Activated T-cell treated with anti-CD3 and anti-CD28 coated beads, Interleukin-2, amount 50 U/mL, for 48 hours (primary cell): ENCODE measurements at places on chromosomes 3 and 15.

DNA sequence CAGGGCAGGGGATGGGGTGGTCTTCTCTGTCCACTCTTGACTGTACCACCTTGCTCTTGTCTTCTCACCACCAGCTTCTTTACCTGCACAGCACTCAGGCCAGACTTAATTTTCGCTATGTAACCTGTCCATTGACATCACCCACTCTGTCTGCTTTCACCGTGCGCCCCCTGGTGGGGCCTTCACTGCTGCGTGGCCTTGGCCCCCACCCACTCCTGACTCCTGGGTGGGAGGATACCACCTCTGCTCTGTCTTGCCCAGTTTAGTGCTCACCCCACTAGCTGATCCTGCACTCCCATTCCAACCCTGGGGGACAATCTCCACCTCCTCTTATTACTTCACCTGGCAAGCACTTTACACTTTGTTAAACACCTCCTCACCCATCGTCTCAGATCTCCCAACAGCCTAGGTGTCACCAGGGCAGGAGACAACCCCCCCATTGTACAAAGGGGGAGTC lies 17.7 kb downstream of the PTH1R start:
- DNase-seq, result peak; percentile 87

- DNase-seq, result no peak
Observed at GRCh38 chr15:34795267-34796081, at the start of gene ACTC1. Gene ACTC1 (minus strand): TSS chr15:34795549. CDS start chr15:34794808, 741 bp downstream.

GRCh38 chr3:32897981-32898623 lies 53.3 kb upstream of the CCR4 start:
- DNase-seq, result no peak

GRCh38 chr3:114827495-114827894 lies 319.6 kb downstream of the ZBTB20 start:
- DNase-seq, result no peak

DNA sequence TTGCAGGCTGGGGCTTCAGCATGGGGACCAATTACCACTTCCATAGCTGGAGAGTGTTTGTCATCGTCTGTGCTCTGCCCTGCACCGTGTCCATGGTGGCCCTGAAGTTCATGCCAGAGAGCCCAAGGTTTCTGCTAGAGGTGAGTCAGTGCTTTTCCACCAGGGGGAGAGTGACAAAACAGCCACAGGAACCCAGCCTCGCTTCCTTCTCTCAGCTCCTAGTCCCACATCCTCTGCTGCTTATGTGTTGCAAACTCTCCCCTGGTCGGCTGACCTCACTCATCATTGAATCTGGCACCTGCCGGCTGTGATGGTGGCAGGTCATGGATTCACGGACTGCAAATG lies 158.3 kb downstream of the SV2B start:
- DNase-seq, result peak; percentile 22

DNA sequence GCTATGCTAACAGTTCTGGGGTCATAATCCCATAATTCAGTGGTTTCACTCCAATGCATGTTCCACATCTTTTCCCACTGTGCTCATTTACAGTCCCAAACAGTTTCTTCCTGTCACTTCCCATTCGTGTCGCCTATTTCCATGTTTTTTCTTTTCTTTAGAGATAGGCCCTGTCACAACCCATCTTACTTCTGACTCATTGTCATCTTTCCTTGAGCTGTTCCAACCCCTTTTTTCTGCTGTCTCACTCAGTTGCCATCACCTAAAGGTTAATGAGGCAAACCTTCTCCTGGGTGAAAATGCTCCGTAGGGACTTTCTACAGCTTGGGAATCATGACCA lies 814.5 kb downstream of the VGLL3 start:
- no peak for DNase-seq

DNA sequence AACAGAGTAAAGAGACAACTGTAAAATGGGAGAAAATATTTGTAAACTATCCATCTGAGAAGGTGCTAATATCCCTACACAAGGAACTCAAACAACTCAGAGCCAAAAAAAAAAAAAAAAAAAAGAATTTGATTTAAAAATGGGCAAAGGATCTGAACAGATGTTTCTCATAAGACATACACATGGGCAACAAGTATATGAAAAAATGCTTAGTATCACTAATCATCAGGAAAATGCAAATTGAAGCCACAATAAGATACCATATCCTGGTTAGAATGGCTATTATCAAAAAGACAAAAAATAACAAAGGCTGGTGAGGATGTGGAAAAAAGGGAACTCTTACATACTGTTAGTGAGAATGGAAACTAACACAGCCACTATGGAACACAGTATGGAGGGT lies 36.2 kb downstream of the TXNRD3 start:
- DNase-seq, result no peak

DNA sequence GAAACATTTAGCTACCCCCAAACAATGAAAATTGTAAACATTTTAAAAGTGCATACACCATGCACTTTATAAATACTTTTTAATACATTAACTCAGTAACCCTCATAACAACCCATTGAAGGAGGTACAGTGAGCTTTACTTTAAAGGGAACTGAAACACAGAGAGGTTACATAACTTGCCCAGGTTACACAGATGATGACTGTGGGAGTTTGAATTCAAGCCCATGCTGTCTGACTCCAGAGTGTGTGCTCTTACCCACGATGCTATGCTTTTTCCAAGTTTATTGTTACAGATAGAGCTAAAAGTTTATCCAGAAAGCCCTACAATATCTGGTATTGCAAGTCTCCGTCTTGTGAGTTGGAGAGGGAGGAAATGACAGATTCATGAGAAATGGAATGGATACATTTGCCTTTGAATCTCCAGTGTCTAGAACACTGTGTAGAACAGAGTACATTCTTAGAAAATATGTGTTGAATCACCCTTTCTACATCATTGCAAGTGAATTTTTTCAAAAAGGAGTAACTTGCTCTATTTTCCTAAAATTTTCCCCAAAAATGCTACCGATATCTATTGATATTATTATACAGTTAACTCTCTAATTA lies 428.3 kb downstream of the NAALADL2 start:
- no peak for DNase-seq

DNA sequence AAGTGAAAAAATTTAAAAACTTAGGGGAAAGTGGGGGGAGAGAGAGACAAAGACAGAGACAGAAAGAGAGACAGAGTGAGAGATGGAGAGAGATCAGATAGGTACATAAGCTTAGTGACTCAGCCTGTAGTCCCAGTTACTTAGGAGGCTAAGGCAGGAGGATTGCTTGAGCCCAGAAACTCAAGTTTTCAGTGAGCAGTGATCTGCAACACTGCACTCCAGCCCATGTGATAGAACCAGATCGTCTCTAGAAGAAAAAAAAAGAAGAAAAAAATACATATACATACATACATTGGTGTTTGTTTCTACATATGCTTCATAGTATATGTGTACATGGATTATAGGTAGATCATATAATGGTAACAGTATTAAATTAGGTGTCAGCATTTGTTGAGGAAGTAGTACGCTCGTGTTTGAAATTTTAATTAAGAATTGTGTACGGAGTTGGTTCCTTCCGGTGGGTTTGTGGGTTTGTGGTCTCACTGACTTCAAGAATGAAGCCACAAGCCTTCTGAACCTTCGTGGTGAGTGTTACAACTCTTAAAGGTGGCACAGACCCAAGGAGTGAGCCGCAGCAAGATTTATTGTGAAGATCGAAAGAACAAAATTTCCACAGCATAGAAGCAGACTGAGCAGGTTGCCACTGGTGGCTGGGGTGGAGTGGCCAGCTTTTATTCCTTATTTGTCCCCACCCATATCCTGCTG lies 38.3 kb upstream of the SNRPN start:
- DNase-seq, result no peak

DNA sequence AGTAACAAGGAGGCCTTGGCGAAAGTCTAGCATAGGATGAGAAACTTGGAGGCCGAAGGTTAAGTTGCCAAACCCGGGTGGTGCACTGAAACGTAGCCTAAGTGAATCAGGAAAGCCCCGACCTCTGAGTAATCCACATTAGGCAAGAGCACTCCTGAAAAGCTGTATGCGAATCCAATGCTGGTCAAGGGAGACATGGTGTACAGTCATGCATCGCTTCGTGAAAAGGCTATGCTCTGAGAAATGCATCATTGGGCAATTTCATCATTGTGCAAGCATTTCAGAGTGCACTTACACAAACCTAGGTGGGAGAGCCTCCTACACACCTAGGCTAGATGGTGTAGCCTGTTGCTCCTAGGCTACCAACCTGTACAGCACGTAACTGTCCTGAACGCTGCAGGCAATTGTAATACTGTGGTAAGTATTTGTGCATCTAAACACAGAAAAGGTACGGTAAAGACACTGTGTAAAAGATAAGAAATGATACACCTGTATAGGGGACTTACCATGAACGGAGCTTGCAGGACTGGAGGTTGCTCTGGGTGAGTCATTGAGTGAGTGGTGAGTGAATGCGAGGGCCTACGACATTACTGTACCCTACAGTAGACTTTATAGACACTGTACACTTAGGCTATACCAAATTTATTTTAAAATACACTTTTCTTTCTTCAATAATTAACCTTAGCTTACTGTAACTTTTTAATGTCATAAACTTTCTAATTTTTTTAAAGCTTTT lies 222.5 kb downstream of the SHQ1 start:
- DNase-seq, result peak; percentile 41

DNA sequence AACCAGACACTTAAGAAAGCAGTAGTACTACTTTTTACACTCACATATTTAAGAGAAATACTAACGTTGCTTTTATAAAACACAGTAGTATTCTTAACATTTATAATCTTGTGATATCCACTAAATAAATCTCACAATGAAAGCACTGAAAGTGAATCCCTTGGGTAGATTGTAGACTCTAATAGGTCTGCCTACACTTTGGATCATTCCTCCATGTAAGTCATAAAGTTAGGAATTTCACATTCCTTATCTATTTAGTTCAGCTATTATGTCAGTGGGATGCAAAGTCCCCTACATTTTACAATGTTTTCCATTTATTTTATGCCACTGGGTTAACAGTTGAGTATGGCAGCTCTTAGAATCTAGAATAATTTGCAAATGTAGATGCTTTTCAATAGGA lies 330.7 kb downstream of the LSAMP start:
- no peak for DNase-seq

DNA sequence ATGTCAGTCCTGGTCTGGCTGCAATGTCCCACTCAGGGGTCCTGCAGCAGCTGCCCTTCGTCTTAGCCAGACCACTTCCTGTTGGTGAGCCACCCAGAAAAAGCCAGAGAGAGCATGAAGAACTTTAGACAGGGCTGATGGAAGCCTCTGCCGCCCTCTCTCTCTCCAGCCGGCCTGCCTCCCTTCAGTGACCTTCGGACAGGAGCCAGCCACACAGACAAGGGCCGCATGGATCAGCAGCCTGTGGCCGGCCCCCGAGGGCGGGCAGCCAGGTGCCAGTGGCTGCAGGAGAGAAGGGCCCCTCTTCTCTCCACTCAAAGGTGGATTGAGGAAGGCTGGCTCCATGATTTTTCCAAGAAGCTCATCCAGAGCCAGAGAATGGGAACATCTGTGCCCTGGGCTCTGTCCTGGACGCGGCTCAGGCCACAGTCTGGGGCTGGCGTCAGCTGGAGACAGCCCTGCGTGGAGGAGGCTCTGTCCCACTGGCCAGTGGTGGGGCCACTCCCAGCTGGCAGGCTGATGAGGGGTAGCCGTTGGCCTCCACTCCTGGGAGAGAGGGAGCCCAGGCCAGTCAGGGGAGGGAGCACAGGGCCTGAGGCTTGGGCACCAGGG lies 42.9 kb downstream of the ISG20 start:
- no peak for DNase-seq

DNA sequence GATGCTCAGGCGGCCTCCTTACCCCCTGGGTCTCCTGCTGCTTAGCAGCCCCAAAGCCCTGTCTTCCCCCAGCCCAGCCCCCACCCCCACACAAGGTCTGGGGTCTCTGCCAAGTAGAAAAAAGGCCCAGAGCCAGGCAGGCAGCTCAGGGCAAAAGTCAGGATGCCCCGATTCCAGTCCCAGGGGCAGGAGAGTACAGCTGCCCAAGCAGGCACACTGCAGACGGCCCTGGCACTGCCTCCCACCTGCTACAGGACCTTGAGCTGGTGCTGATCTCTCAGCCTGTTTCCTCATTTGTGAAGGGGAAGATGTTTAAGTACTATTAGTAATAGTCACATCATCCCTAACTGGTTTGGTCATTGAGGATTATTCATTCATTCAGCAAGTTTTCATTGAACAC lies 12.6 kb downstream of the TMEM43 start:
- no peak for DNase-seq
